ENCODE measurements at places on chromosomes 16 and 17.
A peak's percentile ranks its signal among the peaks of the same experiment; 100 is the strongest.

DNA sequence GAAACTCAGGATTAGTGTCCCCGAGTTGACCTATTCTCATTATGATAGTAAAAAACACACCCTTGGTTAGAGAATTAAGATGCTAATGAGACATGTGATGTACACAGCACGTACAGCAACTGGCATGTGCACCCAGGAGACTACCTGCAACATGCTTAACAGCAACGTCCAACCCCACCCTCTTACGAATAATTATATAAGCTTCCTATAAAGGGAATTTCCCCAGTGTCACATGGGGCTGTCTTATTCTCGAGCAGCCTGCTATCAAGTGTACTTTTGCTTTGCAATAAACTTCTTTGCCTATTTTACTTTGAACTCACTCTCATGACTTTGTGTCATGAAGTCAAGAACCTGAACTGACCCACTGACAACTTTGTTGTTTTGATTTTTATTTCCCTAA, 62.4 kb upstream of the PMFBP1 start:
- no peak for DNase-seq

DNA sequence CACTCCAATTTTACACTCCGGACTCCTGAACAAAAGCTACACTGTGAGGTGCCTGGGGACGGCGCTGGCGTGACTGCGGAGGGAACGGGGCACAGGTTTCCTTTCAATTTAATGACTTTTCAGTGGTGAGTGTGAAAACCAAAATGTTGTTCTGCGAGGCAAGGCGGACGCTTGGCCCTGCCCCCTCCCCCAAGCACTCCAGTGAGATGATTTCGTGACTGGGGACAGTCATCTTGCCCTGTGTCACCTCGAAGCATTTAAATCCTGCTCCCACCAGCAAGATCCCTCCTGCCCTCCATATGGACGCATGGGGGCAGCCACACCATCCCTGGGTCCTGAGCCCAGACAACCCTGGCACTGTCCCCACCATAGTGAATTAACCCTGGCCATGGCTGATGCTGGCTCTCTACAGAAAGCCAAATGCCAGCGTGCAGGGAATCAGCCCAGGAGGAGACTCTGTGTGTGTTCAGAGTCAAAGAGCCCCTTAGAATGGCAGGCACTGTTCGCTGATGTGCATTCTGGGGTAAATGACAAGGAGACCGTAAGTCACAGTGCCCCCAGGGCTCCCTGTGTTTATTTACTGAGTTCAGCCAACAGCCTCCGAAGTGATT, 41.0 kb downstream of the C16orf95 start:
- no peak for DNase-seq

GRCh38 chr17:65403626-65404025, 157.8 kb downstream of the AXIN2 start:
- DNase-seq, result no peak

DNA sequence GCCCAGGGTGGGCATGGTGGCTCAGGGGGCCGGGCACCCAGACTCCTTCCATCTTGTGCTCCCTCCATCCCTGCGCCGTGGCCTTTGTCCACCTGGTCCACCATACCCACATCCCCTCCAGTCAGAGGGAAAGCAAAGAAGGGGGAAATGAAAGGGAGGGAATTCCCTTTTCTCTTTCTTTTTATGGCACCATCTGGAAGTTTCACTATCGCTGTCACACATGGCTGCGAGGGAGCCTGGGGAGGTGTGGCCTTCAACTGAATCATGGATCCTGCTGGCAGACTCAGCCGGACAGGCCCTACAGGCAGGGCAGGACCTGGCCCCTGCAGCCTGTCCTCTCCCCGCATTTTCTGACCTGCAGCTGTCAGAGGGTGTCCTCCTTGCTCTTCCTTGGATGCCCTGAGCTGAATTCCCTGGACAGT, 6.2 kb downstream of the SLC12A3 start:
- peak; percentile 58 for DNase-seq

GRCh38 chr17:19457830-19458271, 46.8 kb downstream of the RNF112 start:
- DNase-seq, result no peak

DNA sequence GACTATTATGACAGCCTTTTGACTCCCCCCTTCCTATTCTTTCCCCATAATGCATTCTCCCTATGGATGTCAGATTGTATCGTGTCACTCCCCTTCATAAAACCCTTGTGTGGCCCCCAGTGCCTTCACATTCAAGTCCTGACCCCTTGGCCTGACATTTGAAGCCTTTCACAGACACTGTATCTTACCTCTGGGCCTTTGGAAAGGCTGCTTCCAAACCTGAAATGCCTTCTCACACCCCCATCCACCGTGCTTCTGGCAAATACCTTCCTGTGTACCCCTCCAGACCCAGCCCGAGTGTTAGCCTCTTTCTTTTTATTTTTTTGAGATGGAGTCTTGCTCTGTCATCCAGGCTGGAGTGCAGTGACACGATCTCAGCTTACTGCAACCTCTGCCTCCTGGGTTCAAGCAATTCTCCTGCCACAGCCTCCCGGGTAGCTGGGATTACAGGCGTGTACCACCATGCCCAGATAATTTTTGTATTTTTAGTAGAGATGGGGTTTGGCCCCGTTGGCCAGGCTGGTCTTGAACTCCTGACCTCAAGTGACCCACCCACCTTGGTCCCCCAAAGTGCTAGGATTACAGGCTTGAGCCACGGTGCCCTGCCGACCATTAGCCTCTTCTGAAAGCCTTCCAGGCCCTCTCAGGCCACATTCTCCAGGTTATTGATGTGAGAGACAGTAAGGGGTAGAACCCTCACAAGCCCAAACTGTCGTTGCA, 2.1 kb downstream of the ARMC5 start:
- no peak for DNase-seq

- DNase-seq, result peak; percentile 70
Measured at GRCh38 chr17:67441052-67441895, 64.2 kb downstream of the PITPNC1 start.

- DNase-seq, result no peak
Measured at GRCh38 chr17:76083536-76084182, 4.7 kb downstream of the ZACN start.

DNA sequence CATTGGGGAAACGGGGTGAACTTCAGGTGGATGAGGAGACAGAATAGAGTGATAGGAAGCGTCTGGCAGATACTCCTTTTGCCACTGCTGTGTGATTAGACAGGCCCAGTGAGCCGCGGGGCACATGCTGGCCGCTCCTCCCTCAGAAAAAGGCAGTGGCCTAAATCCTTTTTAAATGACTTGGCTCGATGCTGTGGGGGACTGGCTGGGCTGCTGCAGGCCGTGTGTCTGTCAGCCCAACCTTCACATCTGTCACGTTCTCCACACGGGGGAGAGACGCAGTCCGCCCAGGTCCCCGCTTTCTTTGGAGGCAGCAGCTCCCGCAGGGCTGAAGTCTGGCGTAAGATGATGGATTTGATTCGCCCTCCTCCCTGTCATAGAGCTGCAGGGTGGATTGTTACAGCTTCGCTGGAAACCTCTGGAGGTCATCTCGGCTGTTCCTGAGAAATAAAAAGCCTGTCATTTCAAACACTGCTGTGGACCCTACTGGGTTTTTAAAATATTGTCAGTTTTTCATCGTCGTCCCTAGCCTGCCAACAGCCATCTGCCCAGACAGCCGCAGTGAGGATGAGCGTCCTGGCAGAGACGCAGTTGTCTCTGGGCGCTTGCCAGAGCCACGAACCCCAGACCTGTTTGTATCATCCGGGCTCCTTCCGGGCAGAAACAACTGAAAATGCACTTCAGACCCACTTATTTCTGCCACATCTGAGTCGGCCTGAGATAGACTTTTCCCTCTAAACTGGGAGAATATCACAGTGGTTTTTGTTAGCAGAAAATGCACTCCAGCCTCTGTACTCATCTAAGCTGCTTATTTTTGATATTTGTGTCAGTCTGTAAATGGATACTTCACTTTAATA, 7.0 kb upstream of the TMEM235 start:
- no peak for DNase-seq

All from epithelial cell of esophagus (primary cell).